ENCODE measurements at places on chromosomes 16 and 17.

DNA sequence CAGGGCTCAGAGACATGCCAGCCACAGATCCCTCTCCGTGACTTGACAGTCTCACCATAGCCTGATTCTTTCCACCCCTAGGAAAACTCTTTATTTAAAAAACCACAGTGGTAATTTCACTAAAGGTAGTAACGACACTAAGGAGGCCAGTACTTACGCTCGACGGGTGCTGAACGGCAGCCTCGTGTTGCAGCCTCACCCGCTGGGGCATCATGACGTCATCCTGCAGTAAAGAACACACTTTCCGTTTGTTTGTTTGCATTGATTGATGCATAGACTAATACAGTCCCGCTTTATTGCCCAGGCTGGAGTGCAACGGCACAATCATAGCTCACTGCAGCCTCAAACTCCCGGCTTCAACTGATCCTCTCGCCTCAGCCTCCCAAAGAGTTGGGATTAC is 65.1 kb upstream of the METRNL start:
- DNase-seq: no peak

GRCh38 chr17:77528516-77529327 is 388.0 kb downstream of the SEC14L1 start:
- no peak for DNase-seq

DNA sequence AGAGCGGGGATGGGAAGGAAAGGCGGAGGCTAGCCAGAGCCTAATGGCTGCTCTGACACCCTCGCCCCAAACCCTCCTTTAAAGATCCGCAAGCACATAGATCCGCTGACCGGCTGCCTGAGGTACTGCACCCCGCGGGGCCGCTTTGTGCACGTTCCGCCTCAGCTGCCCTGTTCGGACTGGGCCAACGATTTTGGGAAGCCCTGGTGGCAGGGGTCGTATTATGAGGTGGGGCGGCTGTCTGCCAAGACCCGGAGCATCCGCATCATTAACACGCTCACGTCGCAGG is 663 bp downstream of the CYB5D1 start:
- DNase-seq: peak; percentile 22

GRCh38 chr16:2854700-2855309 is 3.2 kb downstream of the PRSS22 start:
- no peak for DNase-seq

- no peak for DNase-seq
Measured at GRCh38 chr16:62596584-62596983, 560.3 kb upstream of the CDH8 start.

DNA sequence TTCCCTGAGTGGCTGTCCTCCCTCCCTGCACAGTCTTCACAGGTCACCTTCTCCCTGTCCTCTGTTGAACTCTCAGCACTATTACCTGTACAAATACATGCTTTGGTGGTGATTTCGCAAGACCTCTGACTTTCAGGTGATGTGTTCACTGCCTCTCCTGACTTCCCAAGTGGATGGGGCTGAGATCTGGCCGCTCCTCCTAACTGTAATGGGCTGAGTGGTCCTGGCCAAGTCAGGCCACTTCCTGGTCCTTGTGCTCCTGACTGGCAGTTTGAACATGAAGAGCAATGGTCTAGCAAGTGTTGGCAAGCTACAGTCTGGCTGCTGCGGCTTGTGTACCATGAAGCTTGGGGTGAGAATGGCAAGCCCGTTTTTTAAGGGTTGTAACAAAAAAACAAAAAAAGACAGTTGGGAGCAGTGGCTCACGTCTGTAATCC is 11.7 kb upstream of the TMED6 start:
- DNase-seq: no peak

GRCh38 chr16:20874088-20874581 is 26.0 kb downstream of the DCUN1D3 start:
- no peak for DNase-seq

DNA sequence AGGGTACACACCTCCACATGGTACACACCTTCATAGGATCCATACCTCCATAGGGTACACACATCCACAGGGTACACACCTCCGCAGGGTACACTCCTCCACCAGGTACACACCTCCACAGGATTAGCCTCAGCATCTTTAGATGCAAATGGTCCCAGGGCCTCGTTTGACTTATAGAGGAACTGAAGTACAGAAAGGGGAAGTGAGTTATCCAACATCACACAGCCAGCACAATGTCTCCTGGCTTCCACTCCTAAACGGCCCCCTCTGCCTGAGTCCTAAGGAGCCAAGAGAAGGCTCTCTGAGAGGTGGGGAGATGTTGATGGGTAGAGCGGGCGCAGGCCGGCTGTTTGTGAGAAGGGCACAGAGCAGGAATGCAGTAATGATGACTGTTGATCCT is 12.0 kb downstream of the FOXN1 start:
- DNase-seq: no peak

GRCh38 chr16:74740795-74741304 is 33.8 kb downstream of the FA2H start:
- no peak for DNase-seq

GRCh38 chr16:65622151-65622550 is 500.3 kb upstream of the CDH11 start:
- DNase-seq: no peak

DNA sequence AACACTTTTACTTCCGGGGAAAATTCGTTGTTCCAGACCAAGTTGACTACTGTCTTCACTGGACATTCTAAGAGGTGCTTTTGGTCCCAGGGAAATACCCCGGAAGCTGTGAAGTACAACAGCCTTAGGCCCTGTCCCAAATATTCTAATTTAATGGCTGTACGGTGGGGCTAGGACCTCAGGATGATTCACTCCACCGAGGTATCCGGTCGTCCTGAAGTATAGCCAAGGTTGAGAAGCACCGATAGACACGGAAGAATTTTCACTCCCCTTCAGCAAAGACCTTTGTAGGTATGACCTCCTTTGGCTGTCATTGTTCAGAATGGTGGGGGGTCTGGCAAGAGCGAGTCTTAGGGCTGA is 34.9 kb upstream of the ARL4D start:
- no peak for DNase-seq

- no peak for DNase-seq
Measured at GRCh38 chr16:19419698-19420075, 2.0 kb downstream of the TMC5 start.

- DNase-seq: peak; percentile 52
Measured at GRCh38 chr16:15642557-15643047, 352 bp downstream of the MARF1 start.

DNA sequence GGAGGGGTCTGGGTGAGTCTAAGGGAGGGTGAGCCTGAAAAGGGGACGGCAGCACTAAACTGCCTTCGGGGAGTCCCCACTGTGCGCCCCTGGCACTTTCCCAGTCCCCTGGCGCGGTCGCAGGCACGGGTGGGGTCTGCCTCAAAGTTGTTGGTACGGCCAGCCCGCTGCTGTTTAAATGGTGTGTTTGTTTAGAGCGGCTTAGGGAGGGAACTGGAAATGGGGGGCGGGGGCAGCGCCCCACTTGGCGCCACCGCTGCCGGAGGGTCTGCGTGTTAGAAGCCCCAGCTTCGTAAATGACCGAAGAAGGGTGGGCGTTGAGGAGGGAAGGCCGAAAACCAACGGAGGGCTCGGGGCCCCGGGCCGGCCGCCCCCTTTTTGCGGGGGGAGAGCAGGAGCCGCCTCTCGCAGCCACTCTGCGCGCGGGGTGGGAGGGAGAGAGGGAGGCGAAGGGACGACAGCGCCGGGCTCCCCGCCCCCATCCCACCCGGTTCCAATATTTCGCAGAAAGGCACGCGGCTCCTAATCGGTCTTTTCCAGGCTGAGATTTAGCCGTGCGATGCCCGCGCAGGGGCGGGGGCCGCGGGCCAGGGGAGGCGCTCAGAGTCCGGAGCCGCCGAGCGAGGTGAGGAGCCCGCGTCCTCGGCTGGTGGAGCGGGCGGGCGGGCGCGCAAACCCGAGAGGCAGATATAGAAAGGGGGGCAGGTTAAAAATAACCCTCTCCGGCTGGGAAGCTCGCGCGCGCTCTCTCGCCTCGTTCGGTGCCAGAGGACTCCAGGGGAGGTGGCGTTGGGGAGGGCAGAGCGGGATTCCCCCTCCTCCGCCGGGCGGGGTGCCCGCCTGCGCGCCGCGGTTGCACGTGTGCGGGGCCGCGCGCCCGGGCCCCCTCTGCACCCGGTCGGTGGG is 54.9 kb downstream of the SREBF1 start:
- no peak for DNase-seq

DNA sequence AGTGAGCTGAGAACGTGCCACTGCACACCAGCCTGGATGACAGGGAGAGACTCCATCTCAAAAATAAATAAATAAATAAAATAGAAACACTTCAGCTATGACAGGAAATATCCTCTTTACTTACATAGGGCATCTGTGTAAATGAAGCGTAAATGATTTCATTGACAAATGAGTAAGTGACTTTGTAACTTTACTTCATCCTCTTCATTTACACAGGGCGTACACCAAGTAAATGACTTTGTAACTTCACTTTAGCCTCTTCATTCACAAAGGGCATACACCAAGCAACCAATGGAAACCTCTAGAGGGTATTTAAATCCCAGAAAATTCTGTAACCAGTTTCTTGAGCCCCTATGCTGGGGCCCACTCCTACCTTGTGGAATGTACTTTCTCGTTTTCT is 16.2 kb upstream of the KLHDC4 start:
- DNase-seq: no peak

DNA sequence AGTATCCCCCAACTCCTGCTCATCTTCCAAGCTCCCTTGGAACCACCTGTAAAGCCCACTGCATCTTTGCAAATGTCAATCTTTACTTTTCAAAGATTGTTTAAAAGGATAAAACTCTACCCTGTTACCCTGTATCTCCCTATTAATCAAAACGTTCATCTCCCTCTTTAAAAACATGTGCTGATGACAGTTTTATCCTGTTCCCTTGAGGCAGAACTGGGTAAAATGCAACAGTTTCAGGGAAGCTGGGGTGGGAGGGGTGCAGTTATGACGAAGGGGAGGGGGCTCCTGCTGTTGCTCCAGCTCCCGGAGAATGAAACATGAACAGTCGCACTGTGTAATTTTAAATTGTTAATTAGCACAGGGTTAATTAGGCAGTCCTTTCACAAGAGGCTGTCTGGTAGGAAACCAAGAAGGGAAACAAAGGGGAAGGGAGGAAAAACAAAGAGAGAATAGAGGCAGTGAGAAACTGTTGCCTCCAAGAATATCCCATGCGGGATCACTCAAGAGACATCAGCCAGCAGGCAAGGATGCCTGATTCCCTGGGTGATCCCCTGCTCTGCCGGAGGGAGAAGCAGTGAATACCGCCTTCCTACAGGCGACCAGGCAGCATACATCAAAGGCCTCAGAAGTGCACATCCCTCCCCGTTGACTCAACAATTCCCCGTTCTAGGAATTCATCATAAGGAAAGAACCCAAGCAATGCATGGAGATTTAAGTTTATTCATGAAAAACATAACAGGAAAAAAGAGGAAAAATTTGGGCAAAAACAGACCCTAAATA is 84.2 kb downstream of the ZFHX3 start:
- no peak for DNase-seq

- DNase-seq: no peak
Measured at GRCh38 chr16:79712276-79712675, 111.7 kb upstream of the MAF start.

DNA sequence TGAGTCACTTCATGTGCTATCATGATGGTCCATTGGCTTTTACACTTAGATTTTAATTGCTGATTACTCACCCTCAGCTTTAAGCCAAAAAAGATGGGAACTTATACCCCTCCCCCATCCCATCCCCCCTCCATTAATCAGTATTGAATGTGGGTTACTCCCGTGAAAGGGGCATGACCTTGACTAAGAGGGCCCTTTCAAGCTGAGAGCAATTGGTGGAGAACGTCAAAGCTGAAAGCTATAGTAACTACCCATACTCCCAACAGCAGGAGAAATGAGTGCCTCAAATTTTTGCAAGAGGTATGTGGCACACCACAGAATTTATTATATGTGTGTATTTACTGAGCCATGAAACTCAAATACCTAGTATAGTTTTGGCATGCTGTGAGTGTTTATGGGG is 99.7 kb upstream of the CDH8 start:
- no peak for DNase-seq

- no peak for DNase-seq
Measured at GRCh38 chr17:37384560-37385149, 8.9 kb downstream of the C17orf78 start.
